ENCODE measurements at places on chromosomes 5 and 9. TPM values are rescaled to one million over a fixed set of nuclear protein-coding genes. Genes with fewer than 3 reads are reported as not detected.

- H3K27me3 ChIP-seq: peaks cover 59% of the 10 kb centered on the region
- no peak for DNase-seq
- peaks cover 2% of the 10 kb centered on the region for H3K36me3 ChIP-seq
- H3K4me1 ChIP-seq: peaks cover 6% of the 10 kb centered on the region
Observed at GRCh38 chr5:141494761-141495452, 6.0 kb downstream of the PCDHGC5 start.

GRCh38 chr5:138489683-138490061 lies 24.4 kb downstream of the EGR1 start:
- H3K4me1 ChIP-seq: peaks cover 12% of the 10 kb centered on the region
- H3K27me3 ChIP-seq: peaks cover 37% of the 10 kb centered on the region
- no peak for DNase-seq
- no peaks in the 10 kb centered on the region for H3K36me3 ChIP-seq
- H3K27ac ChIP-seq: no peak overlapping the region

- peaks cover 25% of the 10 kb centered on the region for H3K4me1 ChIP-seq
- DNase-seq: no peak
- H3K36me3 ChIP-seq: peaks cover 13% of the 10 kb centered on the region
- no peaks in the 10 kb centered on the region for H3K27me3 ChIP-seq
Observed at GRCh38 chr5:154034944-154035343, 3.8 kb downstream of the FAM114A2 start.

GRCh38 chr9:134466869-134467616 lies 140.8 kb downstream of the RXRA start:
- no peak overlapping the region for H3K27ac ChIP-seq
- DNase-seq: no peak
- no peaks in the 10 kb centered on the region for H3K36me3 ChIP-seq
- no peaks in the 10 kb centered on the region for H3K4me1 ChIP-seq

SWI5 gene
- total RNA-seq: 8.8 TPM

GRCh38 chr5:2751592-2752021 lies at the start of gene IRX2:
Gene IRX2, minus strand, starts transcription at chr5:2751677. Its CDS starts 264 bp downstream, at chr5:2751413.
- peaks cover 8% of the 10 kb centered on the region for H3K4me1 ChIP-seq
- H3K4me3 ChIP-seq: no peak within 1 kb of the TSS
- peak within 1 kb of the TSS; percentile 64 for H3K27ac ChIP-seq
- DNase-seq: no peak
- peaks cover 56% of the 10 kb centered on the region for H3K27me3 ChIP-seq
- peaks cover 3% of the 10 kb centered on the region for H3K36me3 ChIP-seq

DNA sequence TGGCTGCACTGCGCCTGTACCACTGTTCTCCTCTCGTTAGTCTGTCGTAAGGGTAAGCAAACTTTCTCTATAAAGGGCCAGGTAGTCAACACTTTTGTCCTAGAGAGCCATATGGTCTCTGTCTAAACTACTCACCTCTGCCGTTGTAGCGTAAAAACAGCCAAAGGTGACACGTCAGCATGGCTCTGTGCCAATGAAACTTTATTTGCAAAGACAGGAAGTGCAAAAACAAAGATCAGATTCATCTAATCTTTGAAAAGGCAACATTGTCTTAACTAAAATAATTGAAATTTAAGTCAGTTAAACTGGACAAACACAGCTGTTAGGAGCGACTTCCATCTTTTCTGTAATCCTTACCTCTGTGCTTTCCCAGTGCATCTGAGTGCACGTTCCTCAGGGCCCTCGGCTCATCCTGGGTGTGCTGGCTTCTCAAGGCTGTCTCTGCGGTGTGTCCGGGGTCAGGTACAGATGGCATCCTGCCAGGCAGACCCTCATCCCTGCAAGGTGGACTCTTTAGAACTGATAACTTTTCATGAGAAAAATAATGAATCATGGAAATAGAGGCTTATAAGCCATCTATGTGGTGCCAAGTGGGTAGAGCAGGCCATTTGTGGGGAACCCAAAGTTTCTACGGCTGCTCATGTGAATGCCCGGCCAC lies 35.2 kb upstream of the IRX4 start:
- H3K36me3 ChIP-seq: no peaks in the 10 kb centered on the region
- H3K27ac ChIP-seq: no peak overlapping the region
- no peaks in the 10 kb centered on the region for H3K4me1 ChIP-seq
- no peak overlapping the region for H3K4me3 ChIP-seq

DNA sequence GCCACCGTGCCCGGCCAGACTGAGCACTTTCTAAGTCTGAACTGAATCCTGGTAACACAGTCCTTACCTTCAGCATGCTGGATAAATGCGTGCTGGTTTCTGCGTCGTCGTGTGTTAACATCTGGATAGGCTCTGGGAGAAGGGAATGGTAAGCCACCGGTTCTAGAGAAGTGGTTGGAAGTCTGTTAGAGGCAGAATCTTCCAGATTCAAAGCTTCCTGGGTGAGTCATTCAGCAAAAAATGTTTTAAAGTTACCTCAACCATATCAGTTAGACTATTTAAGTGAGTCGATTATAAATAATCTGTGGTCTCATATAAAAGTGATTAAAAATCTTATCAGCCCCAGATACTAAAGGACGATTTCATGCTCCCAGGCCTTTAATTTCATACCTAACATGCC lies 256.5 kb upstream of the NFIL3 start:
- H3K36me3 ChIP-seq: no peaks in the 10 kb centered on the region
- H3K4me1 ChIP-seq: peaks cover 4% of the 10 kb centered on the region
- no peak overlapping the region for H3K27ac ChIP-seq
- peaks cover 33% of the 10 kb centered on the region for H3K27me3 ChIP-seq
- DNase-seq: no peak

GRCh38 chr9:114389612-114390368 lies 2.0 kb upstream of the AKNA start:
- peaks cover 75% of the 10 kb centered on the region for H3K36me3 ChIP-seq
- H3K4me1 ChIP-seq: peaks cover 64% of the 10 kb centered on the region
- no peak for DNase-seq
- no peaks in the 10 kb centered on the region for H3K27me3 ChIP-seq
- peak overlapping the region; percentile 99 for H3K4me3 ChIP-seq
- peak overlapping the region; percentile 91 for H3K27ac ChIP-seq

GRCh38 chr9:104092875-104093600 lies 1.1 kb upstream of the SMC2 start:
- H3K4me1 ChIP-seq: peaks cover 54% of the 10 kb centered on the region
- H3K4me3 ChIP-seq: peak overlapping the region; percentile 96
- peaks cover 3% of the 10 kb centered on the region for H3K27me3 ChIP-seq
- H3K27ac ChIP-seq: peak overlapping the region; percentile 99

CAMK4 gene
- 138 TPM for total RNA-seq

GRCh38 chr5:135446615-135447014 lies 533 bp downstream of the DCANP1 start:
- no peaks in the 10 kb centered on the region for H3K36me3 ChIP-seq
- H3K27me3 ChIP-seq: no peaks in the 10 kb centered on the region
- no peak overlapping the region for H3K27ac ChIP-seq
- no peak overlapping the region for H3K4me3 ChIP-seq
- H3K4me1 ChIP-seq: no peaks in the 10 kb centered on the region

DNA sequence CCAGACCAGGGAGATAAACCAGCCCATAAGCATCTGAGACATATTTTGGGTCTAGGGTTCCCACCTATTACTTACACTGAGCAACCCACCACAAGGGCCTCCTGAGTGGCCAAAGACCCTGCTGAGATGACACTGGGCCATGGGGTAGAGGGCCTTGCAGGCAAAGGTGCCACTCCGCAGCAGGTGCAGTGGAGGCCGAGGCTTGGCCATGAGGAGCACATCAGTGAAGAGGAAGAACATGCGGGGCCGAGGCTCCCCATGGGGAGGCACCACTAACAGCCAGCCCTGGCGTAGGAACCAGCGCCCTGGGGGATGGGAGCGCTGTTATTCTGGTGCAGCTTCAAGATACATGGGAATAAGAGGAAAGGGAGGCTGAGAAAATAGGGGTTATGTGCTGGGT lies 2.6 kb downstream of the ARHGEF39 start:
- H3K4me1 ChIP-seq: peaks cover 80% of the 10 kb centered on the region
- H3K27ac ChIP-seq: peak overlapping the region; percentile 76
- peaks cover 4% of the 10 kb centered on the region for H3K27me3 ChIP-seq
- peak overlapping the region; percentile 50 for H3K4me3 ChIP-seq

ZBED3 gene
- 0.71 TPM for total RNA-seq

DNA sequence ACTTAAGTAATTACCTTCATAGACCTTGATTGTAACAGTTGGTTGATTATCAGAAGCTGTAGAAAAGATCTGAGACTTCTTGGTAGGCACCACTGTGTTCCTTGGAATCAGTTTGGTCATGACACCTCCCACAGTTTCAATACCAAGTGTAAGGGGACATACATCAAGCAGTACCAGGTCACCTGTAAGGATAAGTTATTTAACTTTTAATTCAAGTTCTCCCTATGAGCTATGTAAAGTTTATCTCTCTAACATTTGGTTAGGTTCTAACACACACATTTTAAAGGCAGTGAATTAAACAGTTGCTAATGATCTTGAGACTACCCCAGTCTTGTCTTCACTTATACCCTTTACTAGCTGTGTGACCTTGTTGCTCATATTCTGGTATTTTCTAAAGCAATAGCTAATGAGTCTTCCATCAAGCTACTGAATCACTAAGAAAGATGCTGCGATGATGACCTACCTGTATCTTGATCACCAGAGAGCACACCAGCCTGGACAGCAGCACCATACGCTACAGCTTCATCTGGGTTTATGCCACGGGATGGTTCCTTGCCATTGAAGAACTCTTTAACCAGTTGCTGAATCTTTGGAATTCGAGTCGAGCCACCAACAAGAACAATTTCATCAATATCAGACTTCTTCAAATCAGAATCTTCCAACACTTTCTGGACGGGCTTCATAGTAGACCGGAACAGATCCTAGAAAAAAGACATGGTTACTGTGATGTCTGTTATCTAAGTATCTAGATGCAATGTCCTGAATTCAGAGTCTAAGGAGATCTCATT lies 2.8 kb downstream of the HSPA5 start:
- H3K27ac ChIP-seq: peak overlapping the region; percentile 41
- peaks cover 80% of the 10 kb centered on the region for H3K36me3 ChIP-seq
- DNase-seq: no peak
- peaks cover 47% of the 10 kb centered on the region for H3K4me1 ChIP-seq
- H3K4me3 ChIP-seq: peak overlapping the region; percentile 96
- H3K27me3 ChIP-seq: no peaks in the 10 kb centered on the region

GRCh38 chr9:86485359-86485758 lies 131.1 kb upstream of the TUT7 start:
- no peaks in the 10 kb centered on the region for H3K36me3 ChIP-seq
- no peak overlapping the region for H3K27ac ChIP-seq
- peaks cover 2% of the 10 kb centered on the region for H3K27me3 ChIP-seq
- H3K4me3 ChIP-seq: no peak overlapping the region

DNA sequence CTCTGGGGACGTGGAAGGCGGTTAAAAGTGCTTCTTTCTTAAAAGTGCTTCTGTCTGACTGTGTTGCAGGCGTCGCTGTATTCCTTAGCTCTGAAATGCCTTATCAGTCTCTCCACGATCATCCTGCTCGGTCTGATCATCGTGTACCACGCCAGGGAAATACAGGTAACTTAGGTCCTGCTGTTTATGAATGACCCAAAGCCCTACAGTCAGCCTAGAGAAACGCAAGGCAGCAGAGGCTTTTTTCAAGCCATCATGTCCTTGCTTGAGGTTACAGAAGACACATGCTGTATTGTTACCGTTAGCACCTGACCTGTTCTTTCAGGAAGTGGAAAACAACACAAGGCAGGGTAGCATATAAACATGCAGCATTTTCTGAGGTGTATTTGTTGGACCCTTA lies 2.0 kb downstream of the KCNN2 start:
- DNase-seq: no peak
- H3K36me3 ChIP-seq: peaks cover 4% of the 10 kb centered on the region
- H3K27me3 ChIP-seq: peaks cover 47% of the 10 kb centered on the region

SPINK1 gene
- total RNA-seq: not detected

DNA sequence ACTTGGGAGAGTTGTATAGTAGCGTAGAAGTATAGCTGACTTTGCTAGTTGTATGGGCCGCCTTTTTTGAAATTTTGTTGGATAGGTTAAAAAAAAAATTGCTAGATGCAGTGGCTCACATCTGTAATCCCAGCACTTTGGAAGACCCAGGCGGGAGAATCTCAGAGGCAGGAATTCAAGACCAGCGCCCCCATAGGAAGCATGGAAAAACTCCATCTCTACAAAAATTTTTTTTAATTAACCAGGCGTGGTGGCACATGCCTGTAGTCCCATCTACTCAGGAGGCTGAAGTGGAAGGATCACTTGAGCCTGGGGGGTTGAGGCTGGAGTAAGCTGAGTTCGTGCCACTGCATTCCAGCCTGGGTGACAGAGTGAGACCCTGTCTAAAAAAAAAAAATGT lies 59.2 kb downstream of the SMC5 start:
- H3K27ac ChIP-seq: no peak overlapping the region
- H3K36me3 ChIP-seq: peaks cover 36% of the 10 kb centered on the region
- no peaks in the 10 kb centered on the region for H3K27me3 ChIP-seq
- DNase-seq: no peak
- no peak overlapping the region for H3K4me3 ChIP-seq

FAM151B gene
- total RNA-seq: 0.15 TPM

- no peak overlapping the region for H3K27ac ChIP-seq
- H3K4me1 ChIP-seq: peaks cover 17% of the 10 kb centered on the region
- no peak for DNase-seq
- H3K36me3 ChIP-seq: no peaks in the 10 kb centered on the region
- no peak overlapping the region for H3K4me3 ChIP-seq
Observed at GRCh38 chr5:138651767-138652117, 76.5 kb upstream of the HSPA9 start.

GRCh38 chr9:112332977-112333638 lies at the start of gene PTBP3:
Gene PTBP3, minus strand, starts transcription at chr9:112333619. Its CDS starts 35,754 bp downstream, at chr9:112297865.
- H3K27ac ChIP-seq: peak within 1 kb of the TSS; percentile 98
- H3K27me3 ChIP-seq: no peaks in the 10 kb centered on the region
- H3K4me3 ChIP-seq: peak within 1 kb of the TSS; percentile 95
- H3K4me1 ChIP-seq: peaks cover 40% of the 10 kb centered on the region

DNA sequence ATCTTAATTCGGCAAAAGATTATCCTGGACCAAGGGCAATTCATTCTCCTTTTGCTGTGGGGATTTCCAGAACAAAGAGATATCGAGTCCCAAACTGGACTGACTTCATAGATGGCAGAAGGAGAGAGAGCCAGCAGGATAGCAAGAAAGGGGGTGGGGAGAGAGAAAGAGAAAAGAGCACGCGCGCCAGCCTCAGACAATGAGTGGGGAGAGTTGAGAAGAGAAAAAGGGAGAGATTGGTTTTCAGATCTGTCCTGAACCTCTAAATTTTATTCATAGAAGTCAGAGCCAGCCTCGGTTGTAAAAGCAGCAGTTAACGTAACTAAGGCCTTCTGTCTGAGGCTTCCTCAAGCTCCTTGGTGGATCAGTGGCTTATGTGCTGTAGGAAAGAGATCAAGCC lies 55.3 kb upstream of the ALDH1B1 start:
- H3K4me1 ChIP-seq: peaks cover 6% of the 10 kb centered on the region
- no peak overlapping the region for H3K27ac ChIP-seq
- H3K36me3 ChIP-seq: no peaks in the 10 kb centered on the region
- DNase-seq: no peak

AUH gene
- 16.8 TPM for total RNA-seq

DNA sequence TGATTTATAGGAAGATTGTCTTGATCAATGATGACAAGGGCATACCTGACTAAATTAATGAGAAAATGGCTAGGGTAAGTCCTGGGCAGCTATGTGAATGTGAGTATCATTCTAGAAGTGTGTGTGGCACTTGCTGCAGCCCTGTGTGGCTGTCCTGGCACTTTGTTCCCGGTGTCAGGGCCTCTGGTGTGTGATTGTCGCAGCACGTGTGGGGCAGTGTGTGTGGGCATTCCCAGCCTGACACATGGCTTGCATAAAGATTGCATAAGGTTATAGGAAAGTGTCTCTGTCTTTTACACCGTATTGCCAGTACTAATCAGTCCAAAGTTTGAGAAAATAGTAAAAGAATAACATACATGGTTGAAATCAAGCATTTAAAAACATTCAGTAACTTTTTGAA lies 74.4 kb downstream of the TRIO start:
- H3K27me3 ChIP-seq: peaks cover 20% of the 10 kb centered on the region
- H3K27ac ChIP-seq: no peak overlapping the region
- no peak overlapping the region for H3K4me3 ChIP-seq
- H3K36me3 ChIP-seq: no peaks in the 10 kb centered on the region
- DNase-seq: no peak
